ENCODE measurements at places on chromosomes 7 and 10.

- no peak for DNase-seq
Observed at GRCh38 chr10:114953047-114953446, 15.1 kb downstream of the TRUB1 start.

DNA sequence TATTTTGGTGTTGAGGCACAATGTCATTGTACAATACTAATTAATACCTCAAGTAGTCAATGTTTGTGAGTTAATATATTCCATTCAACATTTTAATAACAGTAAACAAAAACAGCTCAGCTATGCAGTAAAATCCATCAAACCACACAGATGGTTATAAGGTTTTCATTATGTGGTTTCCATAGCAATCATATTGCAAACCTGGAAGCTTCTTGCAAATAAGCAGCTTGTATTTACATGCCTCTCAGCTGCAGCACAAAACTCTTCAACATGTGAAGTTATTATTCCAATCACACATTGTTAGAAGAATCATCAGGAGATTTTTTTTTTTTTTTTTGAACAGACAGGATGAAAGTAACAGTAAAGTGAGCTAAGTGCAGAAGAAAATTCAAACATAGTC, 170.2 kb downstream of the SKAP2 start:
- no peak for DNase-seq

GRCh38 chr10:94091649-94092048, 97.9 kb downstream of the PLCE1 start:
- DNase-seq = no peak

GRCh38 chr10:132237871-132238270, 51.1 kb downstream of the DPYSL4 start:
- no peak for DNase-seq

DNA sequence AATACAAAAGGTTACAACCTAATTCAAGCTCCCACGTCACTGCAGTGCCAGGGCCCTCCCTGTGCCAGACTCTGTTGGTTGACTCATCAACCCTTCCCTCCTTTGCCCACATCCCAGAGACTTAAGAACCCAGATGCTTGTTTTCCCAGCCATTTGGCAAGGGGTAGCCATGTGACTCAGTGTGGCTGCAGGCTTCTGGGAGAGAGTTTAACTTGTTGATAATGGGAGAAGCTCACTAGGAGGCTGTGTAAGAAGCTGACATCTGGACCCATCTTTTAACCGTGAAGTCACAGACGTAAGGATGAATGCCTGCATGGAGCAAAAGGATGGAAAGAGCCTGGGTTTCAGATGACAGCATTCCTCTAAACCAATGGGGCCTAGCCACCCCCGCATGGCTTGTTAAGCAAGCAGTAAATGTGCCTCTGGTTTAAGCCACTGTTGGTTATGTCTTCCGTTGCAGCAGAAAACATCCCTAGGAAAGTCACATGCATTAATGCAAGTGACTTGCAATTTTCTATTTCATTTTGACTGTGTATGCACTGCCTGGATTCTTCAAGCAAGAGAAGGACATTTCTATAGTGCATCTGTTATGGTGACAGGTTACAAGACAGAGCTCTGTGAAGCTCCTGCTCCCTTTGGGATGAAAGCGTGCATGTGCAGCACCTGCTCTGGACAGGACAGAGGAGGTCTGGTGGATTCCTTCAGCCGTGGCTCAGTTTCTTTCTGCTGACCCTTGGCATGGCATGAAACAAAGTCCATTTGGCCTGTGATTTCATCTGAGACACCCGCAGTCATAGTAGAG, 57.5 kb upstream of the CREB5 start:
- peak; percentile 97 for DNase-seq

- DNase-seq = no peak
Observed at GRCh38 chr7:129315960-129316359, 91.1 kb downstream of the AHCYL2 start.

DNA sequence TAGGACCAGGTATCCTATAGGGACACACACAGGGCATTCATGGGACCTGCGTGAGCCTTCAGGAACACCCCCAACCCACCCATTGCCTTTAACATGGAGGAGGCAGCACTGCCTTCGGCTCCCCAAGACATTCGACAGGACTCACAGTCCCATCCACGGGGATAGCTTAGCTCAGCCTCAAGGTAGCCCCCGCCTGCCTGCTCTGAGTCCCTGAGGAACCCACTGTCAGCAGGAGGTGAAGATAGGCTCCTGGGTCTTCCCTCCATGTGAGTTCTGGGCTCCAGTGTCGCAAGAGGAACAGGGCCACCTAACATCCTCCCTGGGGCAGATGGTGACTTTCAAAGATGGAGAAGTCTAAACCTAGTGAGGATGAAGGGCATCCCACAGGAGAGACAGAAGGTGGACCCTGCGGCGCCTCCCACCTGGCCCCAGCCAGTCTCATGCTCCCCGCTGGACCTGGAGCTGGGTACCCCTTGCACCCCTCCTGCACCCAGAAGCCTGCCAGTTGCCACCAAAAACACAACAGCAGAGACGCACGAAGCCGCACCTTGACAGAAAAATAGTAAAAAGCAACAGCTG, 4.9 kb upstream of the ADIRF start:
- no peak for DNase-seq

Measured in GM23248 (cell line).